ENCODE measurements at places on chromosomes 6 and 20.
A peak's percentile ranks its signal among the peaks of the same experiment; 100 is the strongest.

GRCh38 chr6:135880066-135880972 is 28.8 kb downstream of the PDE7B start:
- no peak for DNase-seq
- no peaks in the 10 kb centered on the region for H3K36me3 ChIP-seq
- no peaks in the 10 kb centered on the region for H3K27me3 ChIP-seq
- H3K4me3 ChIP-seq, result no peak overlapping the region
- H3K27ac ChIP-seq, result peak overlapping the region; percentile 7

DNA sequence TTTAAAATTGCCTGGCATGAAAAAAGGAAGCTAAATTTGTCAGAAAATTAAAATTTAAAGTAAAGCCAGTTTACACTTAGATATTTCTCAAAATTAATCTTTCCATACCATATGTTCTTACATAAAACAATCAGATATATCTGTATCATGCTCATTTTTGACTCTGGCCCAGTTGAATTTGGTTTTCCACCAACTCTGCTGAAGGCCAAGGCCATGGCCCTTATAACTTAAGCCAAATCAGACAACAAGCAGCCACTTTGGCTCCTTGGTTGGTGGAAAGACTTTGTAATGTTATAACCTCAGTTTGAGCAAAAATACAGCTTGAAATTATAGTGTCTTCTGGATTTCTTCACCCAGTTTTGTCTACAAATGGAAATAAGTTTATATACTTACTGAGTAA is 97.3 kb downstream of the CENPW start:
- peaks cover 2% of the 10 kb centered on the region for H3K36me3 ChIP-seq
- no peak overlapping the region for H3K4me3 ChIP-seq
- peaks cover 4% of the 10 kb centered on the region for H3K4me1 ChIP-seq

- H3K27ac ChIP-seq, result no peak overlapping the region
- no peak for DNase-seq
- H3K27me3 ChIP-seq, result no peaks in the 10 kb centered on the region
- H3K4me1 ChIP-seq, result peaks cover 3% of the 10 kb centered on the region
- no peaks in the 10 kb centered on the region for H3K36me3 ChIP-seq
Observed at GRCh38 chr6:12356983-12357972, 67.1 kb downstream of the EDN1 start.

DNA sequence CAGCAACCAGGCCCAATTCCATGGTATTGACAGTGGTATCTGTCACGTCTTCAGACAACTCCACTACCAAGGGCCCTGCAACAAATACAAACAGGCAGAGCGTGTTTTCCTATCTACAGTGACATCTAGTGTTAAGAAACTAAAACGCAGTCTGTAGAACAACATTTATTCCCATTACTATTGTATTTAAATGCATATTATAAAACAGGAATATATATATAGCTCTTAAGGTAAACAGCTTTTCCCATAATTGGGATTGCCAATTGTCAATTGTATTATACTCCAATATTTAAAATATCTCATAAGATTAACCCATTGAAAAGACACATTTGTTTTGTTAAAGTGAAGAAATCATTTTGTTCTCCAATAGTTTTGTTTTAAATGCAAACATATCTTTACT is 97.2 kb downstream of the KIF16B start:
- peaks cover 33% of the 10 kb centered on the region for H3K4me1 ChIP-seq
- H3K36me3 ChIP-seq, result peaks cover 5% of the 10 kb centered on the region
- H3K27me3 ChIP-seq, result no peaks in the 10 kb centered on the region

- H3K4me3 ChIP-seq, result peak overlapping the region; percentile 73
- peaks cover 20% of the 10 kb centered on the region for H3K36me3 ChIP-seq
- H3K27me3 ChIP-seq, result no peaks in the 10 kb centered on the region
- peak overlapping the region; percentile 75 for H3K27ac ChIP-seq
- DNase-seq, result peak; percentile 63
Observed at GRCh38 chr6:37171970-37172812, 2.2 kb downstream of the PIM1 start.

Measured in mesothelial cell of epicardium (in vitro differentiated cells).